Mucosa of gallbladder (tissue), 1 donor: ENCODE measurements at places on chromosomes 16 and 17. TPM values are rescaled to one million over a fixed set of nuclear protein-coding genes. Genes with fewer than 3 reads are reported as not detected.

Gene GUCY2D
- total RNA-seq, result 0.63 TPM

Gene GDE1
- 68.8 TPM for total RNA-seq

Gene EFCAB13
- 10.6 TPM for total RNA-seq

Gene CCT6B
- total RNA-seq, result 1.2 TPM

Gene CHST5
- total RNA-seq, result 0.63 TPM

Gene LPCAT2
- total RNA-seq, result 15.8 TPM

Gene ADAMTS18
- not detected for total RNA-seq

Gene EME2
- total RNA-seq, result 31.9 TPM

Gene MMP28
- 32.8 TPM for total RNA-seq

Gene SLC5A2
- total RNA-seq, result 3.7 TPM

Gene PHLPP2
- total RNA-seq, result 10.1 TPM

Gene GP2
- 558 TPM for total RNA-seq

Gene VAMP2
- total RNA-seq, result 73.8 TPM

Gene DVL2
- 60.9 TPM for total RNA-seq
